ENCODE measurements at places on chromosomes 12 and 14.
A peak's percentile ranks its signal among the peaks of the same experiment; 100 is the strongest.

GRCh38 chr12:46490635-46491034 lies 118.1 kb upstream of the SLC38A2 start:
- peaks cover 4% of the 10 kb centered on the region for H3K4me1 ChIP-seq
- H3K36me3 ChIP-seq = peaks cover 3% of the 10 kb centered on the region
- no peak overlapping the region for H3K27ac ChIP-seq
- DNase-seq = no peak

- H3K4me1 ChIP-seq = no peaks in the 10 kb centered on the region
- no peaks in the 10 kb centered on the region for H3K36me3 ChIP-seq
- H3K27me3 ChIP-seq = peaks cover 4% of the 10 kb centered on the region
Observed at GRCh38 chr14:94961386-94962165, 191.7 kb upstream of the GSC start.

- H3K4me1 ChIP-seq = peaks cover 40% of the 10 kb centered on the region
- H3K4me3 ChIP-seq = no peak overlapping the region
- H3K36me3 ChIP-seq = peaks cover 12% of the 10 kb centered on the region
- H3K27ac ChIP-seq = peak overlapping the region; percentile 8
- H3K27me3 ChIP-seq = no peaks in the 10 kb centered on the region
- DNase-seq = no peak
Observed at GRCh38 chr14:92586963-92587699, 73.5 kb downstream of the RIN3 start.

- no peaks in the 10 kb centered on the region for H3K27me3 ChIP-seq
- H3K27ac ChIP-seq = no peak overlapping the region
- no peak for DNase-seq
- H3K4me3 ChIP-seq = no peak overlapping the region
- no peaks in the 10 kb centered on the region for H3K4me1 ChIP-seq
Observed at GRCh38 chr12:62562846-62563245, 96.2 kb downstream of the MON2 start.

GRCh38 chr12:79378496-79378895 lies 312.3 kb downstream of the PAWR start:
- no peaks in the 10 kb centered on the region for H3K36me3 ChIP-seq
- no peaks in the 10 kb centered on the region for H3K27me3 ChIP-seq
- no peaks in the 10 kb centered on the region for H3K4me1 ChIP-seq
- DNase-seq = no peak
- H3K27ac ChIP-seq = no peak overlapping the region
- no peak overlapping the region for H3K4me3 ChIP-seq

DNA sequence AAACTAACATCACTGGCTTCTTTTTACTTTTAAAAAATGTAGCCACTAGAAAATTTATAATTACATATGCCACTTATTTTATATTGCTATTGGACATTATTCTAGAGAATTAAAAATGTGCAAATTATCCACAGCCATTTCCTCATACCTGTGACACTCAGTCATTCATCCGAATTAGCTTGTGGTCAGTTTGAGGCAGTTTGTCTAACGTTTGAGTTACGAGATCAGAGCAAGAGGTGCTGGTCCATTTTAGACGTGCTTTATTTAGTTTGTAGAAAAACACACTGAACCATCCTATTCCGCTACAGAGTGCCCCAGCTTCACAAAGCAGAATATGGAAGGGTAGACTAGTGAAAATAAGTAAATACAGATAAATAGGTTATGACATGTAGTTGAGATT lies 513.0 kb downstream of the NRXN3 start:
- H3K27me3 ChIP-seq = no peaks in the 10 kb centered on the region
- DNase-seq = no peak
- no peaks in the 10 kb centered on the region for H3K36me3 ChIP-seq
- H3K4me1 ChIP-seq = no peaks in the 10 kb centered on the region

GRCh38 chr12:116964054-116965050 lies 53.6 kb downstream of the FBXW8 start:
- no peak for DNase-seq
- H3K27me3 ChIP-seq = no peaks in the 10 kb centered on the region
- H3K4me3 ChIP-seq = no peak overlapping the region
- H3K36me3 ChIP-seq = peaks cover 18% of the 10 kb centered on the region

GRCh38 chr14:87643005-87643404 lies 350.0 kb downstream of the GALC start:
- no peak overlapping the region for H3K27ac ChIP-seq
- H3K4me3 ChIP-seq = no peak overlapping the region
- no peaks in the 10 kb centered on the region for H3K4me1 ChIP-seq
- no peaks in the 10 kb centered on the region for H3K36me3 ChIP-seq
- DNase-seq = no peak

GRCh38 chr12:96438330-96438729 lies 38.1 kb upstream of the CDK17 start:
- no peaks in the 10 kb centered on the region for H3K36me3 ChIP-seq
- peaks cover 4% of the 10 kb centered on the region for H3K4me1 ChIP-seq
- H3K27me3 ChIP-seq = no peaks in the 10 kb centered on the region

- DNase-seq = peak; percentile 39
- peaks cover 1% of the 10 kb centered on the region for H3K36me3 ChIP-seq
- H3K4me1 ChIP-seq = peaks cover 39% of the 10 kb centered on the region
- H3K27me3 ChIP-seq = peaks cover 6% of the 10 kb centered on the region
- H3K4me3 ChIP-seq = peak overlapping the region; percentile 92
Observed at GRCh38 chr14:93970965-93971634, 5.3 kb downstream of the ASB2 start.

- H3K36me3 ChIP-seq = no peaks in the 10 kb centered on the region
- H3K4me3 ChIP-seq = no peak overlapping the region
- DNase-seq = no peak
- H3K4me1 ChIP-seq = no peaks in the 10 kb centered on the region
- H3K27ac ChIP-seq = no peak overlapping the region
Observed at GRCh38 chr14:85534458-85535293, 4.7 kb downstream of the FLRT2 start.

DNA sequence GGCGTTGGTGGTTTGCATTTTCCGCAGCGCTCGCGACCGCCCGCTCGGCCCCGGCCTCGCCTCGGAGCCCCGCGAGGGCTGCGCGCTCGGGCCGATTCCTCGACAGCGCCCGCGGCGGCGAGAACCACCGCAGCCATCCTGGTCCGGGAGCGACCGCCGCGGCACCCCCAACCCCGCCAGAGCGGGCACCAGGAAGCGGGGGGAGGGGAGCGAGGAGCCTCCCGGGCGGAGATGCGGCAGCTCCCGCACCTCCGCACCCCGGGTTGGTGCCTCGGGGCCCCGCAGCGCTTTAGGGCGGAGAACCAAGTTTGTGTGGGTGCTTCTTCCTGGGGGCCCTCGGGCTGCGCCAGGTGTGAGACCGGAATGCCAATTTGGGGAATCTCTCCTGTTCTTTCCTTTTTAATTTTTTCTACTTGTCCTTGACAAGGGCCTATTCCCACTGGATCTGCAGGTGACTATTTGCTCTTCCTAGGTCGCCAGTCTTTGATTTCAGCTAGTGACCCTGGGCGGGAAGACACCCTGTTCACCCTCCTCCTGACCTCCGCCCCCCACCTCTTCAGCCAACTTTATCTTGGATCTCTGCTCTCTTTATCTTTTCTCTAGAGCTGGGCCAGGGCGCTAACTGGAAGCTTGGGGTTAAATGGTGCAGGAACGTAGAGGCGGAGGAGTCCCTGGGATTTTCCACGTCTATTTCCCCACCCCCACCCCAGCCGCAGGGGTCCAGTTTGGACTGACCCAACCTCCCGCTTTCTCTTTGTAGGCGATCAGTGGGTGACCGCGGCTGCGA lies at the start of gene SOCS2:
SOCS2 (plus strand) TSS at position 751 of the 787 bp plus-strand sequence. CDS start 223 bp downstream, outside the sequence.
- H3K4me1 ChIP-seq = peaks cover 16% of the 10 kb centered on the region
- peaks cover 1% of the 10 kb centered on the region for H3K36me3 ChIP-seq
- DNase-seq = peak; percentile 16
- peaks cover 18% of the 10 kb centered on the region for H3K27me3 ChIP-seq
- peak within 1 kb of the TSS; percentile 92 for H3K4me3 ChIP-seq

GRCh38 chr12:102232036-102232435 lies 34.4 kb upstream of the PMCH start:
- peaks cover 2% of the 10 kb centered on the region for H3K27me3 ChIP-seq
- no peak overlapping the region for H3K27ac ChIP-seq
- no peak overlapping the region for H3K4me3 ChIP-seq
- DNase-seq = no peak
- no peaks in the 10 kb centered on the region for H3K4me1 ChIP-seq

- no peak for DNase-seq
- no peaks in the 10 kb centered on the region for H3K27me3 ChIP-seq
- H3K27ac ChIP-seq = no peak overlapping the region
- H3K36me3 ChIP-seq = peaks cover 38% of the 10 kb centered on the region
Observed at GRCh38 chr12:111870706-111871105, 28.7 kb downstream of the MAPKAPK5 start.

- DNase-seq = no peak
- no peak overlapping the region for H3K4me3 ChIP-seq
- no peaks in the 10 kb centered on the region for H3K36me3 ChIP-seq
- H3K27ac ChIP-seq = no peak overlapping the region
- peaks cover 3% of the 10 kb centered on the region for H3K27me3 ChIP-seq
Observed at GRCh38 chr12:108585864-108586263, 12.0 kb downstream of the TMEM119 start.

GRCh38 chr12:103680591-103681141 lies 93.6 kb downstream of the STAB2 start:
- no peaks in the 10 kb centered on the region for H3K4me1 ChIP-seq
- DNase-seq = no peak
- H3K27me3 ChIP-seq = peaks cover 9% of the 10 kb centered on the region
- no peaks in the 10 kb centered on the region for H3K36me3 ChIP-seq
- H3K4me3 ChIP-seq = no peak overlapping the region

GRCh38 chr14:96783043-96783914 lies 13.9 kb upstream of the VRK1 start:
- peaks cover 9% of the 10 kb centered on the region for H3K27me3 ChIP-seq
- no peaks in the 10 kb centered on the region for H3K4me1 ChIP-seq
- no peak overlapping the region for H3K4me3 ChIP-seq
- no peaks in the 10 kb centered on the region for H3K36me3 ChIP-seq
- DNase-seq = no peak

GRCh38 chr14:100222224-100223093 lies 16.5 kb upstream of the YY1 start:
- H3K36me3 ChIP-seq = no peaks in the 10 kb centered on the region
- no peak for DNase-seq
- peaks cover 14% of the 10 kb centered on the region for H3K4me1 ChIP-seq
- no peak overlapping the region for H3K4me3 ChIP-seq
- no peaks in the 10 kb centered on the region for H3K27me3 ChIP-seq
- no peak overlapping the region for H3K27ac ChIP-seq

DNA sequence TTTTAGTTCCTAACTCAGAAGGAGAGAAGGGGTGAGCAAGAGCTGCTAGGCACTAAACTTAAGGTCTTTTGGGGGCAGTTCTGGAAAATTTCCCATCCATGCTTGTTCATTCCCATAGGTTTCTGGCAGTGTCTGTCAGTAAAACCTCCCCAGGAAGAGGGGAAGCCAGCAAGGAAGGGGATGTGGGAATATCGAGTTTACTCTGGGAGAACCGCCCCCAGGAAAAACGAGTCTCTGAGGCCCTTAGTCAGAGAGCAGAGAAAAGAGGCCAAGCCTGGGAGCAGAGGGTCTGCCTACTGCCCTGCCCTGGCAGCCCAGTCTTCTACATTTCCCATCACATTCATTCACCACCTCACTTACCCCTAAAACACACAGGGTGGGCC lies 55.9 kb downstream of the TMCC3 start:
- peaks cover 11% of the 10 kb centered on the region for H3K36me3 ChIP-seq
- H3K27ac ChIP-seq = peak overlapping the region; percentile 61
- no peak overlapping the region for H3K4me3 ChIP-seq
- no peak for DNase-seq

All from memory B cell (primary cell).